ENCODE measurements at places on chromosomes 5 and 9.
A peak's percentile ranks its signal among the peaks of the same experiment; 100 is the strongest.

DNA sequence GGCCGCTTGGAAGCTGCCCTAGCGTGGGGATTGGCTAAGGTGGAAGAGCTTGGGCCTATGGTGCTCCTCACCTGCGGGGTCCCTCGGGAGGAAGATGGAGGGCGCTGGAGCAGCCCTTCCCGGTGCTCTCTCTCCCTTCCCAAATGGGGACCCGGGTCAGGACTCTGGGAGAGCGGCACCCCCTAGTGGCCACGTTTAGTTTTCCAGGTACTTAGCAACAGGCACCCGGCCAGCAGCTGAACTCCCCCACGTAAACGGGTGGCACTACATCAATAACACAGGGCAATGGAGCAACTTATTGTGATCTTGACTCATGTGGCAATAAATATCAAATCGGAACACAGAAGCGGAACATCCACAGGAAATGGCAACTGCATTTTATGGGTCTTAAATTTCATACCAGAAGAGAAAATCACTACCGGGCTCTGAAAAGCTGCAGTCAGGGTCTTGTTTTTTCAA lies 316.6 kb downstream of the AGTPBP1 start:
- DNase-seq: peak; percentile 48

DNA sequence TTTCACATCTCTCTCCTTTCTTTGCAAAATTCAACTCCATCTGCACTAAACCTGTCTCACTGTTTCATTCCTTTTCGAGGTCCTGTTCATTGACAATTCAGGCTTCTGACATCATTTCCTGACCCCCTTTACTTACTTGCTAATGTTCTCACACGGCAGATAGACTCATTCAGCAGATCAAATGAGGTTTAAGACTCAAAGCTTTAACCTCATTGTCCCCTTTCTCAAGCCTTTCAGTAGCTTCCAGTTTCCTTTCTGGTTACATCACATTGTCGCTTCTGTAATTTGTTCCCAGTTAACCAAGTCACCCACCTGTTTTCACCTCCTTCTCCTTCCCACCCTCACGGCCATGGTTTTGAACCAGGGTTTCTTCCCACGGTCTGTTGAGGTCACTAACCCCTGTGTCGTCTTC lies 143.4 kb upstream of the OTULINL start:
- DNase-seq: peak; percentile 34

- no peak for DNase-seq
Measured at GRCh38 chr5:135505973-135506372, 29.8 kb downstream of the NEUROG1 start.

DNA sequence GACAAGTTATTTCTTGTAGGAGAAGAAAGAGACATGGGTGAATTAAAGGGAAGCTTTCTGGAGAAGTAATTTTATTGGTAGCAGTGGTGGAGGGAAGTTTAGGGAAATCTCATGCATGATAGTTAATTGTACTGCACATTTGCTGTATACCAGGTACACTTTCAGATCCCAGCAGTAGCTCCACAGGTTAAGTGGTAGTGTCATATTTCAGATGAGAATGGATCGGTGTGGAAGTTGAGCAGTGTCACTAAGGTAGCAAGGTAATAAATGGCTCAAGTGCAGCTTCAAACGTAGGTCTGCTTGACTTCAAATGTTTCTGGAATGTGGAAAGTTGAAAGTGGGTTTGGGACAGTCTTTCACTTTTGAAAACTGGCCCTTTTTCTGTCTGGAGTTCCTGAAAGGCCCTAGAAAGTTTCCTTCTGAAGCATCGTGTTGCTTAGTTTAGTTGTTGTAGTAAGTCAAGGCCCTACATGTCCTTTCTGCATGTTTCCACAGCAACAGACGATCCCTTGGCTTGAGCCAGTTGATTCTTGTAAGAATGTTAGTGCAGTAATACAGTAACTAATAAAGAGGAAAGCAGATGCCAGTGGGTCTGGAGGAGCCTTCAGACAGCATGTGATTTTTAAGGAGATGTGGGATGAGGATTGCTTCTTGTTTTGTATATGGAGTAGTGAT lies 3.7 kb downstream of the CLTA start:
- no peak for DNase-seq

- peak; percentile 54 for DNase-seq
Measured at GRCh38 chr9:22208846-22209585, 199.9 kb upstream of the CDKN2B start.

Data from ELR (cell line).